ENCODE measurements at places on chromosomes 1 and 21. TPM values are rescaled to one million over a fixed set of nuclear protein-coding genes. Genes with fewer than 3 reads are reported as not detected.

DNA sequence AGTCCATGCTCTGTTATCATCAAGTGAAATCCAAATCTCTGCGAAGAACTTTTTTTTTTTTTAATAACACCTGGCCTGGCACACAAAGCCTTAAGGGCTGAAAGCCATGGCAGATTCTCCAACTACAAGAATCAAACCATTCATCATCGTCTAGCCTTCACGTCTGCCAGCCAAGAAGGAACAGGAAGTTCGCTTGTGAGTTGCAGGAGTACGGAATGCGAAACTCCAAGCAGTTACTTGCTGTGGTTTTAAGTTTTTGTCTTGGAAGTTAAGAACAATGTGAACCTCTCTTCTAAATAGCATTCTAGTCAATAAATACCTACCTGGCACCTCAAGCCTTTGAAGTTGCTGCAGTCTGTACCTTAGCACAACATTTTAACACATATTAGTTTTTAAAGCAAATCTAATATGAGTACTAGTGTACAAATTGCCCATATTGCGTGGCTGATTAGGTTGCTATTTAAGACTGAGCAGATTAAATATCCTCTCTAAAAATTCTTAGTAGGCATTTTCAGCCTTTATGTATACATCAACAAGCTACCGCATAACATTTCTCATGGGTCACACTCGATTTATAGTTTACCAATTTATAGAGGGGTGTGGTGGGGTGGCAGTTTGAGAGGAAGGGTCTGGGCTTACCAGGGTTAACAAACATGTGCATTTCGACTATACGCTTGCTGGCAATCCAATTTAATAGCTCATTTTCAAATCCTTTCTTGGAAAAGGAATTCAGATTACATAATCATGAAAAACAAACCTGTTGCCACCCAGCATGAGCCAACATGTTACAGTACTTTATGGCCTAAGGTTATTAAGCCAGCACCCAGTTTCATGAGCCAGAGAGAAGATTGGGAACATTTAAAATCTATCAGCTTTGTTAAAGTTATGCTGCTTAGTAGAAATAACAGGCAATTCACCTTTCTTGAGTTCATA lies 22.2 kb upstream of the PTPN14 start:
- H3K4me3 ChIP-seq = peak overlapping the region; percentile 45
- H3K4me1 ChIP-seq = peaks cover 17% of the 10 kb centered on the region
- DNase-seq = no peak
- H3K36me3 ChIP-seq = no peaks in the 10 kb centered on the region
- no peaks in the 10 kb centered on the region for H3K27me3 ChIP-seq
- H3K27ac ChIP-seq = peak overlapping the region; percentile 81

DNA sequence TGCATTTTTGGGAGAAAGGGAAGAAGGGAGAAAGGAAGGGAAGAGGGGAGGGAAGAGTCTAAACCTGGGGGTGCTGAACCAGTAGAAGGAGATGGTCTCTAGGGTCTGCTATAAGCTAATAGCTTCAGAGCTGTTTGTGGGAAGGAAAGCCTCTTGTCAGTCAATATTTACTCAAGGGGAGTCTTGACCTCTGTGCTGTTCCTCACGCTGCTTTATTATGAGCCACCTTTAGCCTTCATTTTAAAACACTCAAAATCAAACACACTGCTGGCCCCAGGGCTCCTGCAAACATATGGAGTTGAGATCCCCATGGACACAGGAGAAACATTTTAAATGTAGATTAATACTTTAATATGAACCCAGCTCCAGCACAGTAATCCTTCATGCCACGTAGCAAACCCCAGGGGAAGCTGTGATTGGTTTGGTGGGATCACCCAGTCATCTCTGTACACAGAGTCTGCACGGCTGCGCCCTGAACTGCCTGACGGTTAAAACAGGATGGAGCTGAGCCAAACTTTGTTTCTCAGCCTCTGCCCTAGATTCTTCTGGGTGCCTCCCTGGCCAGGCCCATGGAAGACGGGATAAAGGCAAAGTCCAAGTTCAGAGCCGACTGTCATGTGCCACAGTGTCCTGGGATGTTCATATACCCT lies 40.2 kb upstream of the VWA5B1 start:
- H3K4me3 ChIP-seq = no peak overlapping the region
- H3K27me3 ChIP-seq = peaks cover 2% of the 10 kb centered on the region
- H3K27ac ChIP-seq = no peak overlapping the region
- no peaks in the 10 kb centered on the region for H3K4me1 ChIP-seq

- H3K27ac ChIP-seq = no peak overlapping the region
- H3K4me1 ChIP-seq = no peaks in the 10 kb centered on the region
- no peaks in the 10 kb centered on the region for H3K36me3 ChIP-seq
- H3K4me3 ChIP-seq = no peak overlapping the region
Observed at GRCh38 chr1:185408700-185409270, 91.7 kb upstream of the IVNS1ABP start.

- no peaks in the 10 kb centered on the region for H3K27me3 ChIP-seq
- no peak overlapping the region for H3K27ac ChIP-seq
- no peak overlapping the region for H3K4me3 ChIP-seq
- no peaks in the 10 kb centered on the region for H3K4me1 ChIP-seq
- no peak for DNase-seq
Observed at GRCh38 chr1:51048670-51049069, 53.4 kb upstream of the C1orf185 start.

DNA sequence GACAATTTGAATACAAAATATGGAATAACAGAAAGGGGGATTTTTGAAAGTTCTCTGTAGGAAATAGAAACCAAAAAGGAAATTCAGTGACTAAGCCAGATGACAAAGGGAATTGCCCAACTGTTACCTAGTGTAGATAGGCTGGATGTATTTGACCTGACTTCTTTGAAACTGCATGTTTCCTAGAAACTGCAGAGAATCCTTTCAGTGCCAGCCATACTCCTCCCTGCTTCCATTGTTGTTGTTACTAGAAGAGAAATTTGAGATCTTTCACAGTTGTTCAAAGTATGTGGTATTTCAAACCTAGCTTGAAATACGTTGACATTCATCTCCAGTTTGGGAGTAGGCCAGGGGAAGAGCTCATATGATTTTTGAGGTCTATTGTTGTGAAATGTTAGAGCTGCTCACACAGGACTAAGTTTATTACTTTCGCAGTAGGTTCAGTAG lies 1.8 kb upstream of the GBP5 start:
- no peaks in the 10 kb centered on the region for H3K36me3 ChIP-seq
- H3K4me3 ChIP-seq = no peak overlapping the region
- H3K4me1 ChIP-seq = peaks cover 3% of the 10 kb centered on the region
- H3K27me3 ChIP-seq = no peaks in the 10 kb centered on the region
- no peak for DNase-seq

GRCh38 chr1:203871114-203871880 lies 9.9 kb downstream of the SNRPE start:
- H3K4me3 ChIP-seq = no peak overlapping the region
- H3K36me3 ChIP-seq = peaks cover 74% of the 10 kb centered on the region
- no peaks in the 10 kb centered on the region for H3K27me3 ChIP-seq
- DNase-seq = no peak
- H3K27ac ChIP-seq = no peak overlapping the region
- H3K4me1 ChIP-seq = no peaks in the 10 kb centered on the region

- DNase-seq = no peak
- H3K27me3 ChIP-seq = no peaks in the 10 kb centered on the region
- no peaks in the 10 kb centered on the region for H3K4me1 ChIP-seq
- no peak overlapping the region for H3K27ac ChIP-seq
Observed at GRCh38 chr1:245686006-245686405, 531.2 kb downstream of the KIF26B start.

GRCh38 chr1:180250883-180251509 lies 20.9 kb downstream of the LHX4 start:
- H3K4me1 ChIP-seq = no peaks in the 10 kb centered on the region
- H3K27me3 ChIP-seq = peaks cover 8% of the 10 kb centered on the region
- H3K36me3 ChIP-seq = no peaks in the 10 kb centered on the region

GRCh38 chr1:43217747-43218146 lies 45.6 kb downstream of the CFAP57 start:
- no peaks in the 10 kb centered on the region for H3K4me1 ChIP-seq
- H3K27ac ChIP-seq = no peak overlapping the region
- no peaks in the 10 kb centered on the region for H3K27me3 ChIP-seq
- no peak overlapping the region for H3K4me3 ChIP-seq

DNA sequence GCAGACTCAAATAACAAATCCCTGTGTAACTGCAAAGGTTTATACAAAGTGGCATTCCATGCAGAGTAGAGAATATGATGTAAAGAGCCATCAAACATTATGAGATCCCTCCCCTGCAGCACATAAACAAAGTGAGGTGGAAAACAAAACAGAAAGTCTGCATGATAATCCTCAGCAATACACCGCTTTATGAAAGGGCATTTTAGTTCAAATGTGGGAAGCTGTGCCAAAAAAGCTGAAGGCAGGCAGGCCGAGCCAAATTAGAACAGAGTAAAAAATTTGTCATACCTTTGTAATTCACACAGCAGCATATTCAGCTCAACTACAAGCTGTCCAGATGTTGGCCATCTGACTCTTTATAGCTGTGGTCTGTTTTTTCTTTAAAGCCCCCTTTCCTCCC lies 113.5 kb downstream of the LHX9 start:
- no peak overlapping the region for H3K4me3 ChIP-seq
- H3K27ac ChIP-seq = no peak overlapping the region
- H3K36me3 ChIP-seq = no peaks in the 10 kb centered on the region
- DNase-seq = no peak
- no peaks in the 10 kb centered on the region for H3K4me1 ChIP-seq

- no peaks in the 10 kb centered on the region for H3K36me3 ChIP-seq
- no peak for DNase-seq
- no peak overlapping the region for H3K27ac ChIP-seq
- no peak overlapping the region for H3K4me3 ChIP-seq
- H3K4me1 ChIP-seq = no peaks in the 10 kb centered on the region
Observed at GRCh38 chr1:19033926-19034680, 77.6 kb upstream of the IFFO2 start.

DNA sequence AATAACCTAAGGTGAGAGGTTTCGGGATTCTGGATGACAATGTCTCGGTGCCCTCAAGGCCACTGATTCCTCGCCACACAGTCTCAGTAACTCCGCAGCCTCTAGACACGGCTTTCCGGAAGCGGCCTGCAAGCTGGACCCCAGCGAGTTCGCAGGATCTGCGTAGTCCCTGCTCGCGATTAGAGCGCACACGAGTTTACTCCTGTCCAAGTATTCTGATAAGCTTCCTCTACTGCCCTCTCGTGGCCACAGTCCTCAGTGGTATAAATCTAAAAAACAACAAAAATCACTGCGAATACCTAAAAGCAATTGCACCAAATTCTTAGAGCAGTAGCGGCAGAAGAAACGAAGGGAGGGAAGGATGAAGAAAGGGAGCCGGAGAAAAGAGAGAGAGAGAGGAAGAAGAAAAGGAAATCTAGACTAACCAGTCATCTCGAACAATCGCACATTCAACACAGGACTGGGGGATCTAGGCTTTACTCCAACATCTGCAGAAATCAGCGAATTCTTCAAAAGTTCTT lies 1.1 kb upstream of the PLXNA2 start:
- peaks cover 25% of the 10 kb centered on the region for H3K4me1 ChIP-seq
- peak overlapping the region; percentile 84 for H3K4me3 ChIP-seq
- H3K36me3 ChIP-seq = no peaks in the 10 kb centered on the region
- DNase-seq = peak; percentile 91
- peak overlapping the region; percentile 90 for H3K27ac ChIP-seq
- no peaks in the 10 kb centered on the region for H3K27me3 ChIP-seq

- H3K36me3 ChIP-seq = no peaks in the 10 kb centered on the region
- H3K4me1 ChIP-seq = no peaks in the 10 kb centered on the region
- H3K4me3 ChIP-seq = no peak overlapping the region
- H3K27ac ChIP-seq = no peak overlapping the region
Observed at GRCh38 chr1:85484716-85485115, 19.8 kb upstream of the DDAH1 start.

- DNase-seq = no peak
- H3K27me3 ChIP-seq = no peaks in the 10 kb centered on the region
- H3K4me1 ChIP-seq = no peaks in the 10 kb centered on the region
- no peak overlapping the region for H3K4me3 ChIP-seq
- H3K27ac ChIP-seq = no peak overlapping the region
- no peaks in the 10 kb centered on the region for H3K36me3 ChIP-seq
Observed at GRCh38 chr21:39818557-39818956, 48.7 kb upstream of the PCP4 start.

DNA sequence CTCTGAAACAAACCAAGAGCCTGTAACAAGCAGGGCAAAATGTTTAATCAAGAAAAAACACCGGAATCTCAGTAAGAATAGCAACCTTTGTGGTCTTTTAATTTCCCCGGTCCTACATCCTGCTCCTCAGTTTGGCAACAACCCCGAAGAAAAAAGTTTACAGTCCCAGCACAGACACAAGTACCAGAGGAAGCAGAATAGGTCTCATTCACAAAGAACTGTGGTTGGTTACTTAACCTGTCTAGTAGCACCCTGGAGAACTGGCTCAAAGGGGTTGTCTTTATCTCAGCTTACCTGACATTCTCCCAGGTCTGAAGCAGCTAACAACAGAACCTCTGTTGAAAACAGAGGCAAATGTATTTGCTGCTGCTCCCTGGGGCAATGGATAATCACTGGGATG lies 399.3 kb downstream of the AJAP1 start:
- H3K27ac ChIP-seq = no peak overlapping the region
- H3K4me3 ChIP-seq = no peak overlapping the region
- peaks cover 2% of the 10 kb centered on the region for H3K27me3 ChIP-seq
- DNase-seq = no peak
- no peaks in the 10 kb centered on the region for H3K4me1 ChIP-seq

Gene S100A7
- not detected for total RNA-seq

Gene A3GALT2
- total RNA-seq = not detected

Gene ITLN2
- total RNA-seq = not detected

Gene SLC19A2
- 23.6 TPM for total RNA-seq

Gene SYT2
- not detected for total RNA-seq

Gene CEP170
- 35.1 TPM for total RNA-seq

Gene RYR2
- 0.25 TPM for total RNA-seq

Measured in psoas muscle (tissue), 8 donors.